ENCODE measurements at places on chromosomes 2 and 18. TPM values are rescaled to one million over a fixed set of nuclear protein-coding genes. Genes with fewer than 3 reads are reported as not detected.

GRCh38 chr2:104164721-104165252 lies 689.1 kb upstream of the POU3F3 start:
- H3K36me3 ChIP-seq: no peaks in the 10 kb centered on the region
- no peaks in the 10 kb centered on the region for H3K27me3 ChIP-seq
- no peak overlapping the region for H3K4me3 ChIP-seq
- H3K4me1 ChIP-seq: no peaks in the 10 kb centered on the region
- no peak overlapping the region for H3K27ac ChIP-seq
- no peak for DNase-seq

DNA sequence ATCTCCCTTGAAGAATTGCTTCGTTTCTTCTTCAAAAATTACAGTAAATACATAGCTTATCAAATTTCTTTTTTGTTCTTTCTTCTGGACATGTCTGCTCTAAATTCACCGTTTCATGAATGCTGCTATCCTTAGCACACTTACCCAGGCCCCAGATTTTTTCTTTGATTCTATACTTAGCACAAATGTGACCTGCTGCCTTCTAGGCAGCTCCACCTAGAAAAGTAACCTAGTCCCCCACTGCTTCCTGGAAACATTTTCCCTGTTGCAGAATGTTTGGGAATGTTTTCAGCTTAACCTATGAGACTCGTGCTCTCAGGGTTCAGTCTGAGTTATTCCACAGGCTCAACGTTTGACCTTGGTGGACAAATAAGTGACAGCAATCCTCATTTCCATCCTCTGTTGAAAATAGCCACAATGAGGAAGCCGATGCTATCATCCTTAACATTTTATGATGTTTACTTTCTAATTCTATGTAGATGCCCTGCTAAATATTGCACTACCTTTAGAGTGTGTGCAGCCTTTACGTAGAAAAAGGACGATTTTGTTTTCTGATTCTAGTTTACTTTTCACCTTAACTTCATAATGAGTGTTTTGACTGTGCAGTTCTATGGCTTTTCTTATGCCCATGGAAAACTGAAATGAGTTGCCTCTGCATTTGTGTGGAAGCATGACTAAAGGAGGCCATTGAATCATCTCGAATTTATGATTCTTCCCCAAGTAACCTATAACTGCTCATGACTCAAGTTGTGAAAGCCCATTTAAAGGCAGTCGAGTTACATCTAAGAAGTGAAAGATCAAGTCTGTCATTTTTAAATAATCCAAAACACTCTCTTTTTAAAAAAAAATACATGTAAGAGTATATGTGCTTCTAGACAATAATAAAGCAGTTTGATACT lies 47.7 kb downstream of the TMEM182 start:
- H3K36me3 ChIP-seq: no peaks in the 10 kb centered on the region
- no peak overlapping the region for H3K27ac ChIP-seq

DNA sequence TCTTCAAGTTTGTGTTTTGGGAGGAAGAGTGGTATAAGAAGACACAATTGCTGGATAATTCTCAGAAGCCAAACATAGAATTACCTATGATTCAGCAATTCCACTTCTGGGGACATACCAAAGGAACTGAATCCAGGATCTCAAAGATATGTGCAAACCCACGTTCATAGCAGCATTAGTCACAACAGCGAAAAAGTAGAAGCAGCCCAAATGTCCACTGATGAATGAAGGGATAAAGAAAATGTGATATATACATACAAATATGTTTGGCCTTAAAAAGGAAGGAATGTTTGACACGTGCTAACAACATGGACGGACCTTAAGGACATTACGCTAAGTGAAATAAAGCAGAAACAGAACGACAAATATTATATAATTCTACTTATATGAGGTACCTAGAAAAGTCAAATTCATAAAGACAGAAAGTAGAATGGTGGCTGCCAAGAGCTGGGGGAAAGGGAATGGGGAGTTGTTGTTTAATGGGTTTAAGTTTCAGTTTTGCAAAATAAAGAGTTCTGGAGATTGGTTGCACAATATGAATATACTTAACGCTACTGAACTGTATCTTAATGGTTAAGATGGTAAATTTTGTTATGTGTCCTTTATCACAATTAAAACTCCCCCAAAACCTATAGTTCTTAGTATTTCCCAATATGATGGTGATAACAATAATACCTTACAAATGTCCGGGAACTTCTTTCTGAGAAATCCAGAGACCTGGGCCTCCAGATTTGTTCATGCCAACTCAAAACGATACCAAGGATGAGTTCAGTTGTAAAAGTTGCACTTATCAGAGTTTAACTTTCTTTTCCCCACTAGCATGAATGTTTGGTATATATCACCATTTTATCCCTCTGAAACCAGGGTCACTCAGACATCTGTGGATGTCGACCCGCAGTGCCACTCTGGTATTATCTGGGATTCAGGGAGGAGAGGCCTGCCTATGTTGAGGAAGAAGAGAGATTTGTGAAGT lies 33.7 kb upstream of the WIPF1 start:
- H3K27ac ChIP-seq: peak overlapping the region; percentile 43
- peaks cover 74% of the 10 kb centered on the region for H3K4me1 ChIP-seq
- H3K36me3 ChIP-seq: peaks cover 6% of the 10 kb centered on the region
- DNase-seq: no peak

GRCh38 chr2:190425221-190425866 lies 17.2 kb downstream of the MFSD6 start:
- H3K36me3 ChIP-seq: peaks cover 7% of the 10 kb centered on the region
- H3K27ac ChIP-seq: no peak overlapping the region
- H3K4me3 ChIP-seq: no peak overlapping the region

DYNAP gene
- total RNA-seq: not detected

KIAA2012 gene
- not detected for total RNA-seq

DNA sequence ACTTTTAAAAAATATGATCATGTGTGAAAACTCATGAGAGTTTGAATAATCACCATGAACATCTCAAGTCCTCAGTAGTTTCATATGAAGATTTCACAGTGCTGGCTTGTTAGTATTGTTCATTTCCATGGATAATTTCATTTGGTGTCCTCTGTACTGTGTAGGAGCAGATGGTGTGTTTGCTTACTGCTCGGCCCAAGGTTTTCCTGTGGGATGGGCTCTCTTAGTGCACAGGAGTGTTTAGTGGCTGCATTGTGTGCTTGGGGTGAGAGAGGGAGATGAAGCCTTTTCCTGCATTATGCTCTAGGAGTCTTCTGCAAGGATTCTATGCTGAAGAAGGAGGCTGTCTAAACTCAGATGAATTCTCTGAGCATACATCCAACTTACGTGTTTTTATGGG lies 270.6 kb downstream of the SOCS6 start:
- no peaks in the 10 kb centered on the region for H3K4me1 ChIP-seq
- DNase-seq: peak; percentile 9
- H3K4me3 ChIP-seq: no peak overlapping the region
- no peaks in the 10 kb centered on the region for H3K27me3 ChIP-seq

GRCh38 chr2:9532421-9532820 lies 23.2 kb downstream of the ADAM17 start:
- no peak overlapping the region for H3K4me3 ChIP-seq
- no peak for DNase-seq
- H3K4me1 ChIP-seq: peaks cover 10% of the 10 kb centered on the region
- no peak overlapping the region for H3K27ac ChIP-seq
